Activated CD4-positive, alpha-beta T cell treated with anti-CD3 and anti-CD28 coated beads, Interleukin-2, amount 50 U/mL, for 16 hours (primary cell): ENCODE measurements at places on chromosomes 5 and 9.

DNA sequence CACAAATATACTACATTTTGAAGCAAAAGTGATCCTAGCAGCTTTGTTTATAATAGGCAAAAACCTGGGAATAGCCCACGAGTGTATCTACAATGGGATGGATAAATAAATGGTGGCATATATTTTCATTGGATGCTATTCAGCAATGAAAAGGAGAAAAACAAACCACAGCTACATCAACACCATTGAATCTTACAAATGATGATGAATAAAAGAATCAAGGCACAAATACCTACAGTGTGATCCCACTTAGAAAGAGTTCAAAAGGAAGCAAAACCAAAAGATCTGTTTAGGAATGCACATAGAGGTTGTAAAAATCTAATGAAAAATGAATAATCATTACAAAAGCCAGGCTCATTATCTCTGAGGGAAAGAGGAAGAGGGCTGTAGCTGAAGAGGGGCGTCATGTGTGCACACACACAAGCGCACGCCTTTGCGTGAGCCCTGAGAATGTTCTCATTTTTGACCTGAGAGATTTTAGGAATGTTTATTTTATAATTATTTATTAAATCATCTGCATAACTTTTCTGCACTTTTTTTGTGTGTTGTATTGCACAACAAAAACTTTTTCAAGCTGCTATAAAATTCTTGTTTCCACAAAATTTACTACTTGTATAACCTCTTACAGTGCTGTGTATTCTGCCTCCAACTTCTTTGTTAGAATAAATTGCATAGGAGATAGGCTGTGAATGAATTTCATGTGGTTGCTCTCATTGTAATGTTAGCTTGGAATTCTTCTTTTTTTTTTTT, 5.9 kb upstream of the RHOBTB3 start:
- DNase-seq = no peak

DNA sequence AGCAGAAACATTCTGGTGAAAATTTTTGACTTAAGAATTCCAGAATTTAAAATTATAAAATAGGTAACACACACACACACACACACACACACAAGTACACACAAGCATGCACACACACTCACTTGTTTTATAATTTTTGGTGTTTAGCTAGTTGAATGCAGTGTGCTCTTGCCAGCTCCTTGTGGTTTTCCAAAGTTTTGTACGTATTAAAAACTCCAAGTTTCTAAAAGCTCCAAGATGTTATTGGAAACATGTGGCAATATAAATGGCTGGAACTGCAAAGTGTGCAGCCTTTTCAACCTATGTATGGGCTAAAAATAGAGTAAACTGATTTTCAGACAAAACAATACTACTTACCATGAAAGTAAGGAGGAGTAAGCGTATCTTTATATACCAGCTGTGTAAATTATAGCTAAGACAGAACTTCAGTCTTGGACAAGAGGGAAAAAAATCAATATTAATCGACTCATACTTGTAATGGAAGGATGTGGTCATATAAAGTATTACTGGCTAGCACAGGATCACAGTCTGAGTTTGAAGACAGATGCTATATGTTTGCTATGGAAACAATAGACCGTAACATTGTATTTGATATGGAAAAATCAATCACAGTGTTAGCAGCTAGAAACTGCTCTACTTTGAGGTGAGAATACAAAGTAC, 727.1 kb upstream of the GRAMD2B start:
- no peak for DNase-seq

- no peak for DNase-seq
These were observed 12.4 kb downstream of the ANKRD33B start for GRCh38 chr5:10576121-10576789.

- no peak for DNase-seq
These were observed 177.0 kb upstream of the PPP1R26 start for GRCh38 chr9:135302329-135303279.

GRCh38 chr5:14439087-14439871, 142.3 kb upstream of the OTULINL start:
- DNase-seq = no peak

DNA sequence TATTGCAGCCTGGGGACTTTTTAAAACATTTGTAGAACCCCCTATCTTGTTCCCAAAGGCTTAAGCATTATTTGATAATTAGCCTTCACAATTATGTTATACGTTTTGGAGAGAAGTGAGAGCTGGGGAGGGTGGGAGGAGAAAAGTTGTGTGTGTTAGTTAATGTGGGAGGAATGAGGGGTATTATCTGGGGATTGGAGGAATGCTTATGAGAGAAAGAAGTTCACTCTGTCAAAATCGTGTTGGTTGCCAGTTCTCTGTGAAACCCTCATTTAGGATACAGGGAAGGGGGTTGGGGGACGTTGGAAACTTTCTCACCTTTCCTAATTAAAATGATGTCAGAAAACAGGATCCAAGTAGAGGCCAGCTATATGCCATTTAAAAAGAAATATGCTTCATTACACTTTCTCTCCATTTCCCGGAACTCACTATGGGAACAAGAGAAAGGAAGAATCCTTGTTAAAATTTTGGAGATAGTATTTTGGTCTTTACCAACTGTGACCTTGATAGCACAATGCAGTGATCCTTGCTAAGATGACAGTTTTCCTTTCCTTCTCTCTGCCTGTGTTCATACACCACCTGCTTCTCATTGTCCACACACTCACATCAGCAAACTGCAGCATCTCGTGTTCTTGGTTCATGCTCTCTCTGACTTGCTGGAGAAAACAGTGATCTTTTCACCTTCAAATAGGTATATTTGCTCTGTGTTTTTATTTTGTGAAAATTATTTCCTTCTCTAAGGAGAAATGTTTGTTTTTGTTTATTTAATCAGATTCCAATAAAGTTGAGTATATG, 336.7 kb upstream of the CLINT1 start:
- no peak for DNase-seq
